ENCODE measurements at places on chromosomes 7 and 10.

- DNase-seq: no peak
Measured at GRCh38 chr10:124685261-124685660, 58.9 kb downstream of the FAM53B start.

DNA sequence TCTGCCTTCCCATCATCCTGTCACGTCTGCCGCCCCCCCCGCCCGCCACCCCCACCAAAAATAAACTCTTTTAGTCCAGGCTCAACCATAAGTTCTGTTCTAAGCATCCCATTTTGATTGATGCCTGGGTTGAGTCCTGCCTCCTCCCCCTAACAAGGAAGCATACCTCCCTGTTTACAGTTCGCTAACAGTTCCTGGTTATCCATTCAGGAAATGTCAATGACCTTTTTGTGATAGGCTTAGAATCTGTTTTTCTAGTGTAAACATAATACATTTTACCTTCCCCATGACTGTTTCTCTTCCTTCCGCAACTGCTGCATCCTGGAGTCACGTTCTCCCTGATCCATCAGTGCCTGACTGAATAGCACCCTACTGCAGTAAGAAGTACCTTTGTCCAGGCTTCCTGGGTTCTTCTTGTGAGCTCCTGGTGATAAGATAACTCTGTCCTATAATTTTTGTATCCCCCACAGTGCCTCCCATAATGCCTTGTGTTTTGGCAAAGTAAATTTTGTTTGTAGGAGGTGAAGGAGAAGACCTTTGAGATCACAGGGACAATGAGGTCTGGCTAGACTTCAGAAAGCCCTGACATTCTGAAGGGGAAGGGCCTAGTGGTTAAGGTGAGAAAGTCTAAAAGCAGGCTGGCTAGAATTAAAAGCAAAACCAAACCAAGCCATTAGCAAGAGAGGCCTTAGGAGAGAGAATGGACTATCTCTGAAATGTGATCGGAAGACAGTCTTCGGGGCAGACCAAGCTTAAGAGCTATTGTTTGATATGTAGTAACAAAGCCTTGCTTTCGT lies 7.3 kb downstream of the AGFG2 start:
- no peak for DNase-seq

DNA sequence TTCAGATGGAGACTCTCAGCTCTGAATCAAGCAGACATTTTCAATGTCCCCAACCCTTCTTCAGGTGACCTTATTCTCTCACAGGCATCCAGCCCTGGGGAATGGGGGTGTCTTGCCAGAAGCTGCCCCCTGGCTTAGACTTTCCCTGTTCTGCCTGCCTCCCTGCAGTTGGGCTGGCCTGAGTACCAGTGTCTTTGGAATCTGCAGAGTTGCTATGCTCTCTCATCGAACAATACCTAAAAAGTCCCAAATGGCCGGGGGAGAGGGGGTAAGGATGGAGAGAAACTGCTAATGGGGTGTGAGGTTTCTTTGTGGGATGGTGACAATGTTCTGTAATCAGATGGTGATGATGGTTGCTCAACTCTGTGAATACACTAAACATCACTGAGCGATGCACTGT lies 20.6 kb downstream of the SLC18A2 start:
- DNase-seq: no peak

DNA sequence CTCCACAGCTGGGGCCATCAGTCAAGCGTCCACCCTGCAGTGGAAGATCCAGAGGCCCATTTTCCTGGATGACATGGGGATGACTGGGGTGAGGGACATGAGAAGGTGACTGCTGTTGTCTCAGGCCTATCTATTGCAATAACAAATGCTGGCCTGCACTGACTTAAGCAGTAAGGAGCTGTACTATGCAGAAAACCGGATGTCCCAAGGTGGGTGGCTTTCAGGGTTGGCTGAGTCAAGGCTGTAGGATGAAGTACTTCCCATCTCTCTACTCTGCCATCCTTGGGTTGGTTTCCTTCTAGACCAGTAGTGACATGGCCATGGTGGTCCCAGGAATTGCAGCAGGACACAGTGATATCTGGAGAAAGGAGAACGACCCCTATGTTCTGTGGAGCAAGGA lies 48.1 kb downstream of the NEURL1 start:
- DNase-seq: no peak

DNA sequence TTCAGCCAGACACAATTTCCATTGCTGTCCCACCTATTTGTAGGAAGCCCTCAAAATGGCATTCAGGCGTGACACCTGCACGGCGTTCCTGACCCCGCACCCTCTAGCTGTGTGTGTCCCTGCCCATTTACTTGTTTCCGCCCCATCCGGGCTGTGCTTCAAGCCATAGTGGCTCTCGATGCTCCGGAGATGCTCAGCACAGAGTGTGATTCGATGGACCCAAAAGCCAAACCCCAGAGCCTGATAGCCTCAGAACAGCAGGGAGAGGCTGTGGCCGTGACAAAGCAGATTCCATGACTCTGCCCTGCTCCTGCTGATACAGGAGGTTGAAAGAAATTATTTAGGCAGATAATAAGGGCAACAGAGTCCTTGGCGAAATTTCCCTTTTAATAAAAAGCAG lies 13.4 kb downstream of the BUD31 start:
- no peak for DNase-seq

DNA sequence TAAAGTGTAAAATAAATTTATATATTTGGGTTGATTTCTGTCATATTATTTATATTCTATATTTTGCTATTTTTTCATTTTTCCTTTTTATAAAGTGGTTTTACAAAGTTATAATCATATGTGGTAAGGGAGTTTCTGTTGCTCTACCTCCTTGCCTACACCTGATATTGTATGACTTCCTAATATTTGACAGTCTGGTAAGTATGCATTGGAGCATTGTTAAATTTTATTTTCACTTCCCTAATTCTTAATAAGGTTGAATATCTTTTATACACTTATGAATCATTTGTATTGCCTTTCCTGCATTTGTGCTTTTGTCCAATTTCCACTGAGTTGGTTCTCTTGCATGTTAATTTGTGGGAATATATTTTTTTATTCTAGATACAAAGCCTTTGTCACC lies 492.4 kb downstream of the GRID1 start:
- DNase-seq: no peak

DNA sequence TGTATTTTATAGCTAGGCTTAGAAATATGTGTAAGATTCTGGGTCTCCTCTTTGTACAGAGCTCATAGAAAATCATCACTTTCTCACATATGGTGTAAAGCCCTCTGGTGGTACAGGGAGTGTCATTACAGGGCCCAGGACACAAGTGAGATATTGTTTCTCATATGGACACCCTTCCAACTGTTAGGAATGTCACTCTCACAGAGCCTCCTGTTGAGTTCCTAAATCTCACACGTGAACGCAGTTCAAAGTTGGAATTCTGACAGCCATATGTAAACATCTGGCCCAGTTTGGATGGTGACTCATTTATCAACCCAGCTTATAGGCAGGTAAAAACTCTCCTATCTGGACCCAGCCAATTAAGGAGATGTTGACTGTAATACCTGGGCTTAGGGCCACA lies 35.4 kb upstream of the ZNF107 start:
- DNase-seq: no peak

DNA sequence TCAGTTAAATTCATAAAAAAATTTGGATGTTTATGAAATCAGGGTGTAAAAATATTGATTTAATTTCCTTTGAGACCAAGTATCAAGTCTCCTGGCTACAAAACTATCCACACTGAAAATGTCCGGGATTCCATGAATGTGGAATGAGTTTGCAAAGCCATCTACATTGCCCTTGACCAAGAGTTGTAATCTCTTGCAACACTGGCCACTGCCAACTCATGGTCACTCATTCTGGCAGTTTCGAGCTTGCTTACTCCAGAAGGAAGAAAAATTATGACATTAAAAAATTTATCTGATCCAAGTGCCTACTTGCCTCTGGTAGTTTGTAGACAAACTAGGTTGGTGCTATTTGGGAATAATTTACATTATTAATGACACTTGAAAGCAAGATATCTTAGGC lies 84.2 kb downstream of the NPY start:
- no peak for DNase-seq

DNA sequence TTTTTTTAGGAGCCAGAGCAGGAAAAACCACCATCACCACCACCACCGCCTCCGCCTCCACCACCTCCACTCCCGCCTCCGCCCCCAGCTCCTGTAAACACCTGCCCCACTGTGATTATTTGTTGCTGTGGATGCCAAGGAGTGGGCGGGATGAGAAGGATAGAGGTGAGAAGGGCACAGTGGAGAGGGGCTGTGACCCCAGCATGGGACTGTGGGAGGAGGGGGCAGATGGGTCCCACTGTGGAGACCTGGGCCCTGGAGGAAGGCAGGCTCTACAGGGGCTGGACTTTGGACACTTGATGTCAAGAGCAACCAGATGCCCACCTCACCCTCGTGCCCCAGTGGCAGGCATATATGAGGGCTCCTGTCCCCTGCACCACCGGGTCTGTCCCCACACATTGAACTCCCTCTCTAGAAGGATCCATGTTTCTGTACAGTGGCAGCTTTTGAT lies 24.7 kb downstream of the ANTXRL start:
- no peak for DNase-seq
